SIG-M5 (cell line): ENCODE measurements at places on chromosomes 16 and 17.

DNA sequence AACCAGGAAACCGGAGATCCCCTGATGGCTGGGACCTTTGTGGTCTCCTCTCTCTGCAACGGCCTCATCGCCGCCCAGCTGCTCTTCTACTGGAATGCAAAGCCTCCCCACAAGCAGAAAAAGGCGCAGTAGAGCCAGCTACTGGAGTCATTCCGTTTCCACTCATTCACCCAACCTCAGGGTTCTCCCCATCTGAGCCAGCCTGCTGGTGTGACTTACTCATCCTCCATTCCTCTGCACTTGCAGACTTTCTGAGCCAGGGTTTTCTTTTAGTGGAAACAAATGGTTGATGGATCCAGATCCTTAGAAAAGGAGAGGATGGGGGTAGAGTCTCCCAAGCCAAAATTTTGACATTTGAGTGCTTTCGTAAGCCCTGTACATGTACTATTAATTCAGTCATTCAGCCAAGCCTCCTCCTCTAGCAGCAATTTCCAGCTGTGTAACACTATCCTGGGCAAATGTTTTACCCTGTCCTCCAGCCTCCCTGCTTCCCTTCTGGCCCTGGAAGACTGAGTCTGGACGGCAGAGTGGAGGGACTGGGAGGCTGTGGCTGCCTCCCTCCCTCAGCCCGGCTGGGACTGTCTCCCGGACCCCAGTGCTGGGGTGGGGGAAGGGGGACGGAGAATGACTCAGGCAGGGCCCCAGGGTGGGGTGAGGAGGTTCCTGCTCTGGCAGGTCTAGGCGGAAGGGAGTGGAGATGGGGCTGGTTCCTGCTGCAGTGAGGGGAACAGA, 2.3 kb downstream of the SOX15 start:
- peak; percentile 51 for DNase-seq

DNA sequence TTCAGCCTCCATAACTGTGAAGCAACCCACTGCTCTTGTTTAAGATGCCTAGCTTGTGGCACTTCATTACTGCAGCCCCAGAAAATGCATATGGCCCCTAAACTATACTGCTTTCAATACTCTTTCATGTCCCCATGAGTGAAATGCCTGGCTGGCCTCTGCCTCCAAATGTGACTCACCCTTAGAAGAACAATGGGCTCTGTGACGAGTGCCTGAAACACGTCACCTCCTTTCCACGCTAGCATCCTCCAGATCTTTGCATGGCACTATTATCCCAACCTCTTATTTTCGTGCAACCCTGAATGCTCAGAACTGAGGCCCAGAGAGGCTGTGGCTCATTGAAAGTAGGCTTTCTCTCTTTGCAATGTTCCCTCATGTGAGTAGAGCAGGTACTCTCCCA, 233.1 kb downstream of the CBLN1 start:
- no peak for DNase-seq

- no peak for DNase-seq
These were observed 197.1 kb upstream of the PSMD7 start for GRCh38 chr16:74099530-74099929.

DNA sequence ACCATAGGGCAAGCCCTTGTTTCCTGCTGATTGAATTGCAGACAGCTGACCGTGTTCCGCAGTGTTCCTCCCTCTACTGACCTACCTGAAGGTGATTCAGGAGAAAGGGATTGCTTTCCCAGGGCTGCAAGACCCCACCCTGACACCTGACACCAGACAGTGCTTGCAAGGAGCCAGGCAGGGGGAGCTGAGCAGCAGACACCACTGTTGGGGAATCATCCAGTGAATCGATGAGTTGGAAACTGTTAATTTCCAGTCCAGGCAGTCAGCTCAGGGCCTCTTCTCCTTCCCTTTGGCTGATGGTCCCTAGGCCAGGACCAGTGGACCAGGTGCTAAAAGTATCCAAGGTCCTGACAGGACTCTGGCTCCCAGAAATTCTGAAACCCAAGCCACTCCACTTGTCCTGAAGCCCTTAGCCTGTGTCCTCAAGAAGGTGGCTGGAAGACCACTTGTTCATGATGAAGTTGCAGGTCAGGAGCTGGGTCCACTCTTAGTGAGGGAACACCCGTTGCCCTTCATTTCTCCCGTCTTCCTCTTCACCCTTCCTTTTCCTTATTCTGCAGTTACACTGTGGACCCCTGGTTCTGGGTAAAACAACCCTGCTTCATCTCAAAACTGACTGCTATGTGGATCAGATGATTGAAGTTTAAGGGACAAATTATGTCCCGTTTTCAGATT, 9.5 kb upstream of the UNK start:
- no peak for DNase-seq

GRCh38 chr17:80796430-80796861, 195.2 kb upstream of the CHMP6 start:
- DNase-seq: no peak

- DNase-seq: no peak
These were observed 65.4 kb upstream of the ADAMTS18 start for GRCh38 chr16:77500286-77500598.

- DNase-seq: no peak
These were observed 215.1 kb downstream of the KATNIP start for GRCh38 chr16:27764869-27765675.

DNA sequence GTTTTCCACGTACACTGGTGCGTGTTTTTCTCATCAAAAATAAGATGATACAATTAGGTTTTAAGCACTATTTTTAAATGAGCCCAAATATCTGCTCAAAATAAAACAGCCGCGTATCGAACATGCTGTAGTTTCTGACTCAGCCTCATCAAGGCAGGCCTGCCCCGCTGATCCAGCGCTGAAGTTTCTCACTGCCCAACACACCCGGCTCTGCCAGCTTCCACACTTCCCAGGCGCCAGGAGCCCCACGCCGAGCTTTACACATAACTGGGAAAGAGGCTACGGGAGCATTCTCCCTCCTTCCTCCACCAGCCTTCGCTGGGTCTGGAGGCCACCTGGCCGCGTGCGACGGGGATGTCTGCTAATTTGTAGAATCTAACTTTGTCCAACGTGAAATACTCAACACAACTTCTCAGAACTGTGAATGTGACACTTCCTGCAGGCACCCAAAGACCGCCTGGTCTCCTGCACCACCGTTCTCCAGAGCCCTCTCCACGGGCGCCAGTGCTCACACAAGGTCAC, 42.1 kb downstream of the MAP1LC3B start:
- no peak for DNase-seq

DNA sequence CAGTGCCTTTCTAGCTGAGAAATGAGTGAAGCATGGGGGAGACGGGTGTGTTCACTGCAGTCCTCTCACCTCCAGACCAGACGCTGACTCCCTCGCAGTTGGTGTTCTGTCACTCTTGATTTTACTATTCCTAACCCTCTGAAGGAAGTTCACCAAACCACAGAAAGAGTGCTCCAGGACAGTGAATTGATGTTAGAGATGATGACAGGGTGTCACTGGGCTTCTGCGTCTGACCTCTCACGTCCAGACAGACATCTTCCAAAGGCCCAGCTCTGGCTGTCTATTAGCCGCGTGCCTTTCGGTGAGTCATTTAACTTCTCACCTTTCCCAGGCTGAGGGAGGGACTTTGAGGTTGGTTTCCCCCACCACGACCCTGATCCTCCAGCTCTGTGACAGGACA, 8.2 kb downstream of the CRAMP1 start:
- no peak for DNase-seq

DNA sequence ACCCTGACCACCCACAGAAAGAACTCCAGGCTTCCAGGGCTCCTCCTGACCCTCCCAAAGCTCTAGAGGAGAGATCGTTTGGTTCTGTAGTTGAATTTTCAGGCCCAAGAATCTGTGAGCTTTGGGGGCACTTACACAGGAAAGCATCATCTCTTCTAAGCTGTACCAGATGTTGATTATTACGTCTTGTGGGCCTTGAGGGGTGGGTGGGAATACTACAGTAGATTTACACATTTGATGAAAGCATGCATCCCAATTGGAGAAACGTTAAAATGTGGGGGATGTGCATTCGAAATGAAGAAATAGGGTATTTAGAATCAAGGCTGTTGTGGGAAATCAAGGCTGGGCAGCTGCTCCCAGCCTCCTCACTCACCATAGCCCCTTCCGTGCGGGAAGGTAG, 61.9 kb downstream of the MGAT5B start:
- DNase-seq: no peak

GRCh38 chr17:57308543-57309186, 52.3 kb downstream of the MSI2 start:
- DNase-seq: no peak
